Fibroblast of skin of left biceps (primary cell): ENCODE measurements at places on chromosomes 3 and 15.

DNA sequence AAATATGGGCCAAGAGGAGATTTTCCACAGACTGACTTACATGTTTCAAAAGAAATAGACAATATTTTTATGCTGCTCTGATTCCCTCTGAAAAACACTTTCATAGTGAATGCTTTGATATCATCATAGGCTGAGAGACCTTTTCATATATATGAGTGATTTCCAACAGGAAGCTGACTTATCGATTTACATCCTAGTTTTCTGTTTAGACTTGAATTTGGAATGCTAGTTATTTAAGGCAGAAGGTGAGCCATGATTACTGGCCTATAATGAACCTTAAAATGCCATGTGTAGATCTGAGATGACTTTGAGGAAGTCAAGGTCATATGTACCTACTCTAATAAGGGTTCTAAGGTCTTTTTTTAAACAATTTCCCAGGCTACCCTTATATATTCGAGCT, 1126.1 kb downstream of the ROBO1 start:
- no peak for DNase-seq

- no peak for DNase-seq
Measured at GRCh38 chr3:40120806-40121205, 188.7 kb upstream of the EIF1B start.

DNA sequence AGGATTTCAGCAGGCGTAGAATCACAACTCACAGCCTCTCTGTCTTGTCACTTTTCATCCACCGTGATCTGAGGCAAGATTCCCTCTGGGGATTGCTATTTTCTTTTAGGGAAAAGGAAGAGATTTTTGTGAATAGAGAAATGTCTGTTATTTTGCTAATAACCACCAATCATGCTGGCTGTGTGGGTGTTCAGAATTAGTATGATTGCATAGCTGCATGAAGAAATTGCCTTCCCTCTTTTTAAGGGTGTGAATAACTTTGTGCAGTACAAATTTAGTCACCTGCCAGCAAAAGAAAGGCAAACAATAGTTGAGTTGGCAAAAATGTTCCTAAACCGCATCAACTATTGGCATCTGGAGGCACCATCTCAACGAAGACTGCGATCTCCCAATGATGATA, 60.8 kb downstream of the KAT2B start:
- DNase-seq = no peak

- no peak for DNase-seq
Measured at GRCh38 chr3:106034313-106034712, 165.5 kb upstream of the CBLB start.

- DNase-seq = no peak
Measured at GRCh38 chr15:79773128-79773527, 123.7 kb downstream of the MTHFS start.
